ENCODE measurements at places on chromosomes 1 and 21.

GRCh38 chr1:115655306-115655663 lies 13.5 kb downstream of the VANGL1 start:
- no peak for DNase-seq

GRCh38 chr1:179831225-179831624 lies 46.4 kb downstream of the TOR1AIP2 start:
- DNase-seq, result no peak

DNA sequence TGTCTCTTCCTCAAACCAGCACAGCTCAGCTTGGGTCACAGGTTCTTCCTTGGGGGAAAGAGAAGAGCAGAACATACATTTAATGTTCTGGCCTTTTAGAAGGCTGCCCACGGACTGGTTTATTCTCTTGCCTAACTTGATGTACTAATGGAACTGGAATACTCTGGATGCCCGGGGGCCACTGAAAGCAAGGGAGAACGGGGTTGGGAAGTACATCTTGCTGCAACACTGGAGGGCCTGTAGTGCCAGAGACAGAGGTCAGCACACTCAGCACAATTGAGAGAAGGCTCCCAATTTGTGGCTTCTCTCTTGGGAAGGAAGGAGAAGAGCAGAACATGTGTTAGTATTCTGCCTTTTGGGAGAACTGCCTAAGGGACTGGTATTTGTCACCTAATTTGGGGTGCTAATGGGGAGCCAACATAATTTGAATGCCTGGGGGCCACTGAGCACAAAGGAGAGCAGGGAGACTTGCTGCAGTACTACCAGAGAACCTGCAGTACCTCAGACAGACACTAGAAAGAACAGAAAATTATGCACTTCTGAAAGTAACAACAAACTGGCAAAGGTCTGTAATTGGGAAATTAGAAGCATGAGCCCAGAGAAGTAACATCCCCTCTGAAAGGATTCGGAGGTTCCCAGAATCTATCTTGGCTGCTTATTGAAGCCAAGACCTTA lies 14.1 kb downstream of the ZNF691 start:
- no peak for DNase-seq

GRCh38 chr1:54537611-54538010 lies 10.4 kb upstream of the ACOT11 start:
- DNase-seq, result no peak

DNA sequence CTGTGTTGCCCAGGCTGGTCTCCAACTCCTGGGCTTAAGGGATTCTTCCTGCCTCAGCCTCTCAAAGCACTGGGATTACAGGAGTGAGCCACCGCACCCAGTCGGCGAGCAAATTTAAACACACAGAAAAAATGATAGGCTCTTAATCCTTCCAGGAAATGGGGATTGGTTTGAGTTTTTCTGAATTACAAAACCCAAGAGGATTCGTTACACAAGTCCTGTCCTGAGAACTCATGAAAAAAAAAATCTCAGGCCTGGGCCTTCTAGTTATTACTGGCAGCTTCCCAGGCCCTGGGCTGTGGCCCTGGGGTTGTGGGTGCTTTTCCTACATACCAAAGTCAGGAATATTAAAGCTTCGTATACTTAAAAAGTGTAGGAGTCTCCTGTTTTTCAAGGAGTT lies 6.3 kb upstream of the IFNGR2 start:
- no peak for DNase-seq

DNA sequence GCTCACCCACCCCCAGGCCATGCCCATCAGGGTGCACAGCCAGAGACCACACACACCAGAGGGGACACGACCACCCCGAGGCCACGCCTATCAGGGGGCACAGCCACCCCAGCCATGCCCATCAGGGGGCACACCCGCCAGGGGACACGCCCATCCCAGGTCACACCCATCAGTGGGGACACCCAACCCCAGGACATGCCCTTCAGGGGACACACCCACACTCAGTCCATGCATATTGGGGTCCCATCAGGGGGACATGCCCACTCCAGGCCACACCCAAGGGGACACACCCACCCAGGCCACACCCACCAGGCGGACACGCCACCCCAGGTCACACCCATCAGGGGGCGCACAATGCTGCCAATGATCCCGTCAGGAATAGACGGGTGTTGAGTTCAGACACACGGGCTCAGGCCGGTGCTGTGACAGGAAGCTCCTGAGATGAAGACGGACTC lies 20.7 kb downstream of the MCM3AP start:
- no peak for DNase-seq

GRCh38 chr21:44255511-44255981 lies 6.2 kb downstream of the DNMT3L start:
- no peak for DNase-seq

- peak; percentile 33 for DNase-seq
Observed at GRCh38 chr1:222769181-222769580, 32.2 kb downstream of the FAM177B start.

DNA sequence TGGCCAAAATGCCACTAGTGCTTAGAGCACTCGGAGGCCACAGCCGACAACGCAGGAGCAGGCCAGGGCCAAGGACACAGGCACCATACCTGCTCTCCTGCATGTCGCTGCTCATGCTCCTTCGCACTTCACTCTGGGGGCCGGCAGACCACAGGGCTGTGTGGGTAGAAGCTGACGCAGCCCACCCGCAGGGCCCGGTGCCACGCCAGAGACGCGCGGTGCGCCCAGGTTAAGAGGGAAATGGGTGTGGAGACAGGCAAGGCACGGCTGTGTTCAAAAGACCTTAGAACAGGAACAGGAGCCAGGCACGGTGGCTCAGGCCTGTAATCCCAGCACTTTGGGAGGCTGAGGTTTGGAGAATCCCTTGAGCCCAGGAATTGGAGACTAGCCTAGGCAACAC lies 13.6 kb upstream of the PRDM15 start:
- DNase-seq, result no peak

DNA sequence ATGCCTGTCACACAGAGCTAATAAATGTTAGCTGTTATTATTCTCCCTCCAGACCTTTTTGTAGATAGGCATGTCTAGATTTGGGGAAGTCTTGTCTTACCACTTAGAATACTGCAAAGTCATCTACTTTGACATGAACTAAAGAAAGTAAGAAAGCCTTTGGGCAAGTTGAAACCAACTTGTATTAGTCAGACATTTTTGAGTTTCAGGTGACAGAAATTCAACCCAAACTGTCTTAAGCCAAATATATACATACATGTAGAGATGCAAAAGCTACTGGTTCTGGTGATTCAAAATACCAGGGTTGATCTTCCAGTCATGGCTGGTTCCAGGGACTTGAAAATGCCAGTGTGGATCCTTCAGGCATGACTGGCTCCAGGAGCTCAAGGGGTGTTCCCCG lies 276.8 kb upstream of the TMEM51 start:
- no peak for DNase-seq

- DNase-seq, result no peak
Observed at GRCh38 chr1:86779308-86780191, 75.2 kb downstream of the SH3GLB1 start.

DNA sequence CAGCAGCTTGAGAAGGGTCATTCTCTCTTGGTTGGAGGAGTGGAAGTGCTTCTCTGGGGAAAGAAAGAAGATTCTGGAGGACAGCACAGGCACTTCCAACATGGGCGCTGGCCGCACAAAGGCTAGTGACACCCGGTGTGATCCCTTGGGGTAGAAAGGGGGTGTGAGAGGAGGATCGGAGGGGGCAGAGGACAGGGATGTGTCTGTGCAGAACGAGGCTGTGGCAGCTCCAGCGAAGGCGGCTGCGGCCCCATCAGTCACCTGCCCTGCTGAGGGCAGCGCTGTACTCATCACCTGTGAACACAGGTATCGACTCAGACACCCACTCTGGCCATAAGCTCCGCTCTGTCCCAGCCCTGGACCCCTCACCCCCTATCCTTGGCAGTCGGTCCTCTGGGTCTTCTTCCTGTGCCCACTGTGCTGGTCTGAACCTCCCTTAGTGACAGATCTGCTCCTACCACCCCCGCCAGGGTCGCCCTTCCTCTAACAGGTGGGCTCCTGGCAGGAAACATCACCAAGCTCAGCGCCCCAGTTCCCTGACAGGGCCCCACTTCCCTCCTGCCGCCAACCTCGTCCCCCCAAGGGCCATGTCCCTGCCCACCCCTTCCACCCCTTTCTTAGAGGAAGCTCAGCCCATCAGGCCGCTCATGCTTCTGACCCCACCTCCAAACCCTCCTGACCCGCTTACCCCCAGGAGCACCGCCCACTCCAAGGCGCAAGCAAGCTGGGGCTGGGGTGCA lies 20.1 kb downstream of the TP73 start:
- no peak for DNase-seq

DNA sequence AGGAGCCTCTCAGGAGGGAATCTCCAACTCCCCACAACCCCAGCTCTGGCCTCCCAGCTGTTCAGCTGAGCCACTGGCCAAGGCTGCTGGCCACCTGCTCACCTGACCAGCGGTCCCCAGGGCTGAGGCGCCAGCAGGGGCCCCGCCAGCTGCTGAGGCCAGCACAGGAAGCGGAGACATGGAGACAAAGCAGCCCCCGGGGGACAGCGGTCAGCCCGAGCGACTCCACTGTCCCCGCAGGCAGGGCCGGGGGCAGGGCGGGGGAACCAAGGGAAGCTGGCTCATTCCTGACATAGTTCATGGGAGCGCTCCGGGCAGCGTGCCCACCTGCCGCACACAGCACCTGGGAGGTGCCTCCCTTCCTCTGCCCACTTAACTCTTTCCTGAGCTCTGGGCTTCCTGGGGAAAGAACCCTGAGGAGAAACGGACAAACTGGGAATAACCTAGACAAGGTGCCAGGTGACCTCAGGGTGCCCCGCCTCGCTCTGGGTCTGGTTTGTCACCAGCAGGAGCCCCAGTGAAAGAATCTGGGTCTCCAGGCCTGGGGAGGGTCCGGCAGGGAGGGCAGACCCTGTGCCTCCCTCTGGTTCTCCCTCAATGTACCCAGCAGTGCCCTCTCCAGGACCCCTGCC lies 10.7 kb downstream of the EPHA2 start:
- peak; percentile 55 for DNase-seq

- no peak for DNase-seq
Observed at GRCh38 chr1:160009801-160010200, 22.0 kb downstream of the PIGM start.

All from A549 (cell line).